ENCODE measurements at places on chromosomes 3 and 15.

GRCh38 chr15:95468820-95469219 lies 861.7 kb upstream of the NR2F2 start:
- no peak for DNase-seq

- no peak for DNase-seq
These were observed 16.0 kb downstream of the SLC22A14 start for GRCh38 chr3:38297947-38298711.

DNA sequence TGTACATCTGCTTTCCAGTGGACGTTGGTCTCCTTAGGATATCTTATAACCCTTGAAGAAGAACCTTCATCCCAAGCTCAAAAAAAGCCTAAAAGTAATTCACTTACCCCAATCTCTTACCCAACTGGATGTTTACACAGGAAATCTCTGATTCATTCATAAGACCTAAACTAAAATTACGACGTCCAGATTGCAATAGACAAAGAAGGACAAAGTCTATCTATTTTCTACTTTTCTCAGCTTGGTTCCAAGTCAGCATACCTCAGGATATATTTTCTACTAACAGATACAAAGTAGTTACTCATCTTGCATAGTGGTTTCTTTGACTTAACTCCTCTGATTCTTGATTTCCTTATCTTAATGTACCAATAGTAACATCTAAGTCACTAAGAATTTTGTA lies 669.9 kb downstream of the OTOL1 start:
- DNase-seq, result no peak

- peak; percentile 36 for DNase-seq
These were observed 62.9 kb downstream of the FBN1 start for GRCh38 chr15:48582452-48583247.

DNA sequence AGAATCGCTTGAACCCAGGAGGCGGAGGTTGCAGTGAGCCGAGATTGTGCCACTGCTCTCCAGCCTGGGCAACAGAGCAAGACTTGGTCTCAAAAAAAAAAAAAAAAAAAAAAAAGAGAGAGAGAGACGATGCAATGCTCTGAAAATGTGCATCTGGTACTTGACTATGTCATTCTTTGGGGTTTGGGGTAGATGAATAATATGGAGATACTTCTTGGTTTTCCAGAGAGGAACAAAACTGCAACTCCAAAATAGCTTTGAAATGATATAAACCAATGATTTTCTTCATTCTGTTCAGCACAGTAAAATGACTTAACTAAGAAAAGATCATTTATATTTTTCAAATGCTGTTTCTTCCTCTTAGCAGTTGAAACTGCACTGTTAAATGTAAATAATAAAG lies 158.9 kb downstream of the ISL2 start:
- no peak for DNase-seq

DNA sequence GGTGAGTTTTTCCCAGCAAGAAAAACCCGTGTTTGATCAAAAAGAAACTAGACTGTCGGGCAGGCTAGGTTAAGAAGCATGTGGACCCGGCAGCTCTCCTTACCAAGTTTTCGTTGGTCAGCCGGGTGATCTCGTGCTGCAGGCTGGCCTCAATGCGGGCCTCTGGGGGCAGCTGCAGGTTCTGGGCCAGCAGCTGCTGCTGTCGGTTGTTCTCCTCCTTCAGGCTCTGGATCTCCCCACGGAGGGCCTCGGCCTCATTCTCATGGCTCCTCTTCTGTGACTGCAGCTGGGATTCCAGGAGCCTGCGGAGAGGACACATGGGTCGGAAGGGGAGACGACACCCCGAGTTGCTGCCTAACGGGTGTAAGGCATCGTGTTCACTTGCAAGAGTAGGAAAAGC lies 44.5 kb upstream of the MYO5C start:
- no peak for DNase-seq

DNA sequence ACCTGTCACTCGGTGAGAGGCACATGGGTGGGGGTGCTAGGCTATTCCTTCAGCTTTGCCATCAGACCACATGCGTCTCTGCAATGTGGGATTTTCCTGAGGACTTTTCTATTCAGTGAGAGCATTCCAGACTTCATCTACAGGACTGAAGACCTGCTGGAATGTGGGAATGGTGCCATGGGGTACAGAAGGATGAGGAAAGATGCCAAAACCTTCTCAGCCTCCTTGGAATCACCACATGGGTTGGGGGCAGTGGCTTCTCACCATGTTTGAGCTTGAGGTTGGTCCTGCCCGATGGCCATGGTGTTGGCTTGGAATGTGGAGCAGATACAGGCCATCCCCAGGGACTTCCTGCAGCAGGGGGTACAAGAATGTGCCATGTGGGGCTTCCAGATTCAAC lies 80.9 kb upstream of the KLF13 start:
- DNase-seq, result no peak

GRCh38 chr15:78065973-78066946 lies 11.3 kb downstream of the TBC1D2B start:
- DNase-seq, result no peak

DNA sequence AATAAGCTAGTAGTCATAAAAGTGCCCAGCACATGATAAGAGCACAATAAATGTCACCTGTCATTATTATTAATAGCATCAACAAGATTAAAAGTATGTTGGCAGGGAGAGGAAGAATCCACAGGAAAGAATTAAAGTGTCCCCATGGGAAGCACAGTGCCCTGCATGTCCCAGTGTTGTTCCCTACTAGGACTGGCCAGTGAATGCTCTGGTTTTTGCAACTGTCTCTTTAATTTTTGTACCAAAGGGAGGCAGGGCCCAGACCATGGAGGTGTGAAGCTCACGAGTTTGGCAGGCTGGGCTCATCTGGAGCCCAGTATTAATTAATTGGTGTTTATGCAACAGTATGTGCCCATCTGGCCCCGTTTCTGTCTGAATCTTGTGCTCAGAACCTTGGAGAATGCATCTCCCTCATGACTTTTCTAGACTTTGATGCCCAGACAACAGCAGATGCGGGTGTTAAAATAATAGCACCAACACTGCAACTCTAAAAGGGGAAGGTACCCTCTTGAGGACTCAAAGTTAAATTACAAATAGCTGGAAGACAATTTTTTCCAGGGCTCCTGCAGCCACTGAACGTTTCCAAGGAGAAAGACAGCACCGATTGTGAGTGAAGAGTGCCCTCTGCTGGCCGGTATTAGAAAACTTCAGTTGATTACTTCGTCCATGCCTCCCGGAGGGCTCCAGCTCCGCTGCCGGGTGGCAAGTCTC lies 71.9 kb upstream of the SPATA12 start:
- peak; percentile 86 for DNase-seq

DNA sequence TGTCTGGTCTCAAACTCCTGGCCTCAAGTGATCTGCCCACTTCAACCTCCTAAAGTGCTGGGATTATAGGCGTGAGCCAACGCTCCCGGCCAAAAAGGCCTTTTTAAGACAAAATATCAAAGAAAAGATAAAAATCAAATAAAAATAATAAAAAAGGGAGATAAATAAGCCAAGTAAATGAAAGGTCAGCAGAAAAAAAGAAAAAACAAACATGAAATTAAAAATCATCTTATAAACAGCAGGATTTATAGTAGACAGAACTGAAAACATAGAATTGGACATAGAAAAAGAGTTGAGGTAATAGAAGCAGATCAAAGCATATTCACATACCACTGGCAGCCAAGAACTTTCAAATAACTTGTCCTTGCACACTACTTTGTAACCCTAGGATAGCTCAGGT lies 983.4 kb downstream of the ROBO2 start:
- no peak for DNase-seq

GRCh38 chr3:52986049-52986448 lies 59.8 kb downstream of the SFMBT1 start:
- no peak for DNase-seq

GRCh38 chr3:58357402-58357801 lies 24.7 kb downstream of the PXK start:
- no peak for DNase-seq

DNA sequence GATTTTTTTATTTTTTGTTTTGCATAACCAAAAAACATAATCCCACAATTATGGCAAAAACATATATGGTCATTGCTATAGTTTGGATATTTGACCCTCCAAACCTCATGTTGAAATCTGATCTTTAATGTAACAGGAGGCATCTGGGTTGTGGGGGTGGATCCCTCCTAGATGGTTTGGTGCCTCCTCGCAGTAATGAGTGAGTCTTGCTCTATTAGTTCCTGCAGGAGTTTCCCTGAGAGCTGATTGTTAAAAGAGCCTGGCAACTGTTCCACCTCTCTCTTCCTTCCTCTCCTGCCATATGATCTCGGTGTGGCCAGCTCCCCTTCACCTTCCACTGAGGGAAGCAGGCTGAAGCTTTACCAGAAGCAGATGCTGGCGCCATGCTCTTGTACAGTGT lies 33.2 kb upstream of the TRIM59 start:
- DNase-seq, result no peak

GRCh38 chr3:141710888-141711616 lies 27.0 kb upstream of the RNF7 start:
- DNase-seq, result no peak

- DNase-seq, result no peak
These were observed 96.8 kb downstream of the BDH1 start for GRCh38 chr3:197458906-197459470.

DNA sequence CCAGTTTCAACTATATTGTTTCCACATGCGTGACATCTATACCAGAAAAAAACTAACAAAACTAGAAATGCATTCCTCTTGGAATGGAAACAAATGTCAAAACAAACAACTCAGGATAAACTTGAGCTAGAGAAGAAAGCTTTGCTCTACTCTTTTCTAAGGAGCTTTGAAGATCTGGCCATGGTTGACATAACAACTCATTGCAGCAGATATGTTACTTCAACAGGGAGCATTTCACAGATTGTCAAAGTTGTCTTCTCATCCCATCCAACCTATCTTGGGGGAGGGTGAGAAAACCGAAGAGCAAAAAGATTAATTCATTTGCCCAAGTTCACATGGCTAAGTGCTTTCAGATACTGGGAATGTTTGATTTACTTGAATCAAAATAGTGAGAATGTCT lies 484.4 kb downstream of the CNTN4 start:
- DNase-seq, result no peak

DNA sequence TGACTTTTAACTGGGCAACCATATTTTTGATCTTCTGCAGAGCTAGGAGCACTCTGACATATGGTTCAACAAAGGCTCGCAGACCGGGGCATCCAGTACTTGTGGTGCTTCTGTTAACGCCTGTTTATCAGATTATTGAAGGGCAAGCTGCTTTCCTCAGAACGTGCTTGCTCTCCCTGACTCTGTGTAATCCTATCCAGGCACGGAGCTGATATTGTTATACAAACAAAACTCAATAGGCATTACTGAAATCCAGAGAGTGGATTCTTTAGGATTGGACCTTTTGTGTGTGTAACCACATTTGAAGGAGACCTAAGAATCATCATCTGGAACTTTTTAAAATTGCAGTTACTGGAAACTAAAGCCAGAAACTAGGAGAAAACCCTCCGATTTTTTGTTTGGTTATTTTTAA lies 246.5 kb downstream of the PTPRG start:
- DNase-seq, result peak; percentile 56

- no peak for DNase-seq
These were observed 10.2 kb upstream of the LINGO1 start for GRCh38 chr15:77642793-77643430.

DNA sequence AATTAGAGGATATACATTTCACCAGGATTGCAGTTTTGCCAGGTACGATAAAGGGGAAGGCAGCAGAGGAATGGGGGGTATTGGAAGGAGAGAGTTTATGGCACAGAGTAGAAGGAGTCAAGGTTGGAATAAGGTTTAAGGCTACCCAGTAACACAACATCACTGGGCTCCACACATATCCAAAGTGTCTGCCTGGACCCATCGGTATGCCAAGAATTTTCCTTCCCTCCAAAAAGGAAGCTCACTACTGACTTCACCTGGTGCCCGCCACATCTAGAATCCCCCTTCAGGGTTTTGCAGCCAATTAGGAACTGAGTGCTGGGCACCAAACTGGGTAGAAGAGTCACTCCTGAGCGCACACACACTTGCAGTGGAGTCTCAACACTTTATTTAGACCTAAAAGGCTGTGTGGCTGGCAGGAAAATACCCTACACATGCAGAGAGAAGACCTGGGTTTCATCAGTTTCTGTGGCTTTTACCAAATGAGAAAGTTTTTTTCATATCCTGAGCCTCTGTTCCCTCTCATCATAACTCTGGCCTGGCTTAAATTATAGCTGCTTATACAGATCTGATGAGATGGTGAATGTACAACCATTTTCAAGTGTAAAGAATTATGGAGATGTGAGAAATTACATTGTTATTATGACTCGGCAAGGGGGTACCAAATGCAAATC lies 190.8 kb upstream of the LPP start:
- no peak for DNase-seq

- no peak for DNase-seq
These were observed 44.5 kb downstream of the ST6GAL1 start for GRCh38 chr3:186974824-186975313.

- DNase-seq, result no peak
These were observed 142.2 kb upstream of the CNTN3 start for GRCh38 chr3:74756674-74757073.

DNA sequence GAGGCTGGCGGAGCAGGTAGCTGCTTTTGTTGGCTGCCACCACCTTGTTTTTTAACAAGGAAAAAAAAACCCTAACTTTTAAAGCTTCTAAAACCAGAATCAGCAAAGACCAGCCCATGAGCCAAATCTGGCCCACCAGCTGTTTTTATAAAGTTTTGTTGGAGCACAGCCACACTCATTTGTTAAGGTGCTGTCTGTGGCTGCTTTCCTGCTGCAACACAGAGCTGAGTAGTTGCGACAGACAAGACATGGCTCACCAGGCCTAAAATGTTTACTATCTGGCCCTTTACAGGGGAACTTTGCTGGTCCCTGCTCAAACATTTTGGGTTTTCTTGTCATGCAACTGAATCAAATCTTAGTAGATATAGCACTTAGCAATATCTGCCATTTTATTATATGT lies 18.9 kb downstream of the EFCAB12 start:
- no peak for DNase-seq

DNA sequence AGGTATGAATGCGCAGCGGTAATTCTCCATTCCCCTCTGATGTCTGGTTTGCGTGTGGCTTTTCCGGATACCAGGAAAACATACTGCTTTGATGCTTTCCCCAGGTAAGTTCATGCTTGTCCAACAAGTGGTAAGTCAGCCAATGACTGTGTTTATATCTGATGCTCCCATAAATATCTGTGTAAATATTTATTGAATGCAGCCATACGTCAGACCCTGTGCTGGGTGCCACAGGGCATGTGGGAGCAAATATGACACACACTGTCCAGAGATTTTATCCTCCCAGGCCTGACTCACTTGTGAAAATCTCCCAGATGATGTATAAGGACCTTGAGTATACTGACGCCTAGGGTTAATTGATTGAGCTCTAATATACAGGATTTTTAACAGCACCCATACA lies 29.6 kb upstream of the CEMIP start:
- DNase-seq, result no peak

DNA sequence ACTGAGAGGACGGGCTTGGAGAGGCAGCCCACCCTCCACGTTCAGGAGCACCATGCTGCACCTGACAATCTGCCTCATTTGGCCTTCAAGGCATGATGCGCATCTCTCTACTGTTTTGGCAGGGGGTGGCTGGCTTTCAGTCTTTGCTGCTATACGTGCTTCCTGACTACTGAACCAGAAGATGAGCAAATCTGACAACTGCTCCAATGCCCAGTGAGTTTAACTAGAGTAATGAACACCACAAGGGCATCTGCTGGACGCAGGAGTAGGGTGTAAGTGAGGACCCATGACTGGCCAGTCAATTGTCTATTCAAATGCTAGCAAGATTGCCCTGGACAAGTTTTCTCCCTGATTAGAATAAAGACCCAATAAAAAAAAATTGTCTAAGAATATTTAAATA lies 335.7 kb downstream of the MAGI1 start:
- DNase-seq, result no peak

- DNase-seq, result peak; percentile 39
These were observed 161.6 kb downstream of the GAP43 start for GRCh38 chr3:115784739-115785536.

Data from NCI-H1417 (cell line).